ENCODE measurements at places on chromosomes 1 and 21.

DNA sequence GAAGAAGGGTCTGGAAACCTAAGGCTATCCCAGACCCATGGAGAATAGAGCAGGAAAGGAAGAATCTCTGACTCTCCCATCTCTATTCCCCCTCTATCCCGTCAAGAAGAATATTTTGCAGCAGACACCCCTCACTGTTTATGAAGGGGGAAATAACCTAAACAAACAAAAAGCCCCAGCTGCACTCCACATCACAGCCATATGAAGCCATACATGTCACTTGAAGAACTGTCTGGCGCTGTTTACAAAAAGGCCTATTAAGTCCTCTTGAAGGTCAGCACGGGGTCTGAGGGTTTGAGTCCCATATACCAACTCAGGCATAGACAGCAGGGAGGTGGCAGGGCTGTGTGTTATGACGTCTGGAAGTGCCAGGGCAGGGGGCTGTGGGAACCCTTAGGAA lies 31.4 kb downstream of the TRABD2B start:
- no peak for DNase-seq

- no peak for DNase-seq
Measured at GRCh38 chr1:217989510-217989909, 295.6 kb upstream of the RRP15 start.

GRCh38 chr1:43968348-43968948 lies 1.4 kb upstream of the DPH2 start:
- peak; percentile 53 for DNase-seq

DNA sequence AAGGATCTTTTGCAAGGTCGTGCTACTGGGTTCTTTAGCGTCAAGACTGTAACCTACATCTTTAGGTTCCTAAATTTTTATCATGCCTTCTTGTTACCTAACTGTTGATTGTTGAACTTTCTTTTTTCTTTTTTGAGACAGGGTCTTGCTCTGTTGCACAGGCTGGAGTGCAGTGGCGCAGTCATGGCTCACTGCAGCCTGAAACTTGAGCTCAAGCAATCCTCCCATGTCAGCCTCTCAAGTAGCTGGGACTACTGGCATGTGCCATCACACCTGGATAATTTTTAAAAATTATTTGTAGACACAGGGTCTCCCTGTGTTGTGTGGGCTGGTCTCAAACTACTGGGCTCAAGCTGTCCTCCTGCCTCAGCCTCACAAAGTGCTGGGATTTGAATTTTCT lies 52.9 kb downstream of the NFIA start:
- no peak for DNase-seq

- DNase-seq = peak; percentile 49
Measured at GRCh38 chr1:21174654-21175323, 1.9 kb downstream of the EIF4G3 start.

- no peak for DNase-seq
Measured at GRCh38 chr1:1900883-1901640, 10.2 kb upstream of the GNB1 start.

DNA sequence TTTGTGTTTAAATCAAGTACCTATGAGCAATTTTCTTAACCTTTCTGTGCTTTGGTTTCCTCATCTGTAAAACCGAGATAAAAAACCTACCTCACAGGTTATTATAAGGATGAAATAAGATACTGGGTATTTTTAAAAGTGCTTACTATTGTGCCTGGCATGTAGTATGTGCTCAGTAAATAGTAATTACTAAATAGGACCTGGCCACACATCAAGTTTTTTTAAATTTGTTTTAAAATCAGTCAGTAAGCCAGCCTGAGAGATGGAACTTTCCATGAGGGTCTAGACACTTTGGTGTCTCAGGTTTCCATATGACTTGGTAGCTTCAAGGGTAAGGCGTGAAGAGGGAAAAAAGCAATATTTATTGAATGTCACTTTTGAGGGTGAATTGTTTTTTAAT lies 7.0 kb upstream of the ATF3 start:
- no peak for DNase-seq

GRCh38 chr1:151802372-151802771 lies 2.8 kb downstream of the LINGO4 start:
- no peak for DNase-seq

GRCh38 chr21:14913638-14914037 lies 151.2 kb downstream of the NRIP1 start:
- DNase-seq = no peak

DNA sequence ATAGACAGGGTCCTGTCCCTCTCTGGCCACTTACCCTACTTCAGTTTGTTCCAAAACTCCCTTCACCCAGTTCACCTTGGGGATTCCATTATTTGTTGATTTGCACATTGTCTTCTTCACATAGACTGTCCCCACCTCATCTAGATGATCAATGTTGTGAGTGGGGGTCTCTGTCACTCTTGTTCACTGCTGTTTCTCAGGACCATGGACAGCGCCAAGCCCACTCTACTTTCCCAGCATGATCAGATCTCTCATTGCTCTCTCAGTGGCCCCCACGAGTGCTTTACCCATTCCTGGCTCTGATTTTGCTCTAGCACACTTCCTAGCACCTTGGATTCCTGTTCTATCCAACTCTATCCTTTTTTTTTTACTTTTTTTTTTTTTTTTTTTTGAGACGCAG lies 45.4 kb upstream of the IGSF21 start:
- no peak for DNase-seq

- DNase-seq = peak; percentile 39
Measured at GRCh38 chr1:169108863-169109560, 2.5 kb downstream of the ATP1B1 start.

DNA sequence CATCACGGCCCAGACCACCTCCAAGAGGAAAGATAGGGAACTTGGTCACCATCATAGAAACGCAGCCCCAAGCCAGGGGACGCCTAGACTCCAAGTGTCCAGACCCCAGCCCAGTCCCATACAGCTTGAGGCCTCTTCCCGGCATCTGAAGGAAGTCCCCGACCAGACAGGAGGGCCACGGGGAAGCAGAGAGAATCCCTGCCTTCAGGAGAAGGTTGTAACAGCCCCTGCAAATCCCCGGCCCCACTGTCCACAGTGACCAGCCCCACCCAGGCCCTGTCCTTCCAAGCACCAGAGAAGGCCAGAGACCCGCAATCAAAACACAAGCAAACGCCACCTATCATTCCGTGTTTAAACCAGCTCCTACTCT lies 1.7 kb downstream of the SLC19A1 start:
- no peak for DNase-seq

DNA sequence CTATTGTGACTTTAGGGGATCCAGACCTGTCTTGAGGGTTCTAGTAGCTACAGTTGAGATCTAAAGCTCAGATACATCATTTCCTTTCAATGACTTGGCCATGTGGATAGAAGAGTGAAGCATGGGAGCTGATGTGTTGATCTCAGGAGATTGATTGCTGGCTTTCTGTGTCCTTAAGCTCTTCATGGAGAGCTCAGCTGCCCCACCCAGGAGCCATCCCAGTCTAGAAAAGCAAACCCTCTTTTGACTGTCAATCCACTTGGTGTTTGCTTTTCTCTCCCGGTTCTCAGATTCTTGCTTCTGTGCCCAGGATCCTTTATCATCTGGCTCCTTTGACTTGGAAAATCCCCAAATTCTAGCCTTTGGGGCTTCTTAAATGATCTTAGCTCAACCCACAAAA lies 87.2 kb downstream of the ATP1A1 start:
- no peak for DNase-seq

- DNase-seq = no peak
Measured at GRCh38 chr1:60160141-60160540, 86.6 kb upstream of the C1orf87 start.

DNA sequence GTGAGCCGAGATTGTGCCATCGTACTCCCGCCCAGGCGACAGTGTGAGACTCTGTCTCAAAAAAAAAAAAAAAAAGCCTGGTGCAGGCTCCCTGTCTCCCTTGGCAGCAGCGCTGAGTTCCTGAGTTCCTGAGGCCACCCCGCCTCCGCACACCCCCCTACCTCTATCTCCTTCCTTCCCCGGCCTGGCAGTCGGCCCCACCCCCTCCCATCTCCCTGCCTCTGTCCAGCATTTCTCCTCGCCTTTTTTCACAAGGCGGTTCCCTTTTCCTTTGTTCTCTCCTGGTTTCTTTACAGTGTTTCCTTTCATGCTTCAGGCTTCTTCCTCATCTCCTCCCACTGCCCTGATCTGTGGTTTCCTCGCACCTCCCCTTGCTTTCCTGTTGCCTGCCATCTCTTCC lies 2.7 kb downstream of the RORC start:
- DNase-seq = peak; percentile 79

DNA sequence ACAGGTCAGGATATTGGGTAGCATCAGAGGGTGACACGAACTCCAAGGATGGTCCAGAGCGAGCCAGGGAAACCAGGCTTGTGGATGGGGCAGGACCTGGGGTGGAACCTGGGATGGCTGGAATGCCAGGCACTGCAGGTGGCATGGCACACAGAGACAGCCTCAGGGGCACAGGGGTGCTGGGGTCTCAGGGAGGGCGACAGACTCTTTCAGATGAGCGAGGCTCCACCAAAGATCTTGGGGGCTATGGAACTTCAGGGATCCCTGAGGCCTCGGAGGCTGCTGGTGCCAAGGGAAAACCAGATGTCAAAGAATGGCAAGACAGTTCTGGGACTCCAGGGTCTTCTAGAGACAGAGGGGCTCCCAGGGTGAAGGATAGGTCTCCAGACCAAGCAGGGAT lies 21.4 kb downstream of the IGFN1 start:
- DNase-seq = no peak

DNA sequence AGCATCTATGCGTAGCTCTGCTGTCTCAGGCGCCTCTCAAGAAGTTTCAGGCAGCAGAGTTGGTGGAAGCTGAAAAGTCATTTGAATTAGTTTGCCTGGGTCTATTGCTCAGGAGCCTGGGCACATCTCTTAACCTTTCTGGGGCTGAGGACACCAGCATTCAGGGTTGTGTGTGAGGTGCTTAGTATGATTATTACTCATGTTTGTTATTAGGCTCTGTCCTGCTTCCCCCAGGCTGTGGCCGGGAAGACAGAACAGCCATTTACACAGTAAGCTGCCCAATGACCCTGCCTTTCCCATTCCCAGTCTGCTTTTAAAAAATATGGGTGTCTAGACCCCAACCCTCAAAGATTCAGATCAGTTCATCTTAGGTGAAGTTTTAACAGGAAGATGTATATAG lies 53.9 kb upstream of the CACNA1E start:
- no peak for DNase-seq

DNA sequence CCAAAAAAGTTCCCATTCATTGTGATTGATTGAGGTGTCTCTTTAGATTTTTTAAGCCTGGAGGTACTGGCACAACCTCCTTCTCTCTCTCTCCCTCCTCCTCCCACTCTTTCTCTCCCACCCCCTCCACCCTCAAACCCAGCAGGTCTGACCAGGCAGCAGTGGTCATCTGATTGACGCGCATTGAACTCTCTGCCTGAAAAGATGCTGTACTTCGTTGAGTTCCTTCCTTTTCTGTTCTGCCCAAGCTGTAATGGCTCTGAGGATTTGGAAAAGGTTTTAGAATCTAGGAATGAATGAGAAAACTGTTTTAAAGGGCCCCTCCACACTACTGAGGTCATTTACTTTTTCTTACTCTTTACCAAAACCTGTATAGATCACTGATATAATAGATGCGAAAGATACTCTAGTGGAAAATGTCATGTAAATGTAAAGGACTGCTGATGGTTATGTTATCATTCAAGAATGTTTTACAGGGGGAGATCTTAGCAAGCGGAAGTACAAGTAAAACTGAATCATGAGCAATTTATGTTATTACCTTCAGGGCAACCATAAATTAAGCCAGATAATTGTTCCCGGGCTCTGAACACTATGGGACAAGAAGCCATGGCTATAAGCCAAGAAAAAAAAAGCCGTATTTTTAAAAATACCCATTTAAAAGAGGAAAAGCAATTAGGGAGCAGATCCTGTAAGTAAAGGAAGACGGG lies 25.2 kb upstream of the DYRK1A start:
- peak; percentile 45 for DNase-seq

DNA sequence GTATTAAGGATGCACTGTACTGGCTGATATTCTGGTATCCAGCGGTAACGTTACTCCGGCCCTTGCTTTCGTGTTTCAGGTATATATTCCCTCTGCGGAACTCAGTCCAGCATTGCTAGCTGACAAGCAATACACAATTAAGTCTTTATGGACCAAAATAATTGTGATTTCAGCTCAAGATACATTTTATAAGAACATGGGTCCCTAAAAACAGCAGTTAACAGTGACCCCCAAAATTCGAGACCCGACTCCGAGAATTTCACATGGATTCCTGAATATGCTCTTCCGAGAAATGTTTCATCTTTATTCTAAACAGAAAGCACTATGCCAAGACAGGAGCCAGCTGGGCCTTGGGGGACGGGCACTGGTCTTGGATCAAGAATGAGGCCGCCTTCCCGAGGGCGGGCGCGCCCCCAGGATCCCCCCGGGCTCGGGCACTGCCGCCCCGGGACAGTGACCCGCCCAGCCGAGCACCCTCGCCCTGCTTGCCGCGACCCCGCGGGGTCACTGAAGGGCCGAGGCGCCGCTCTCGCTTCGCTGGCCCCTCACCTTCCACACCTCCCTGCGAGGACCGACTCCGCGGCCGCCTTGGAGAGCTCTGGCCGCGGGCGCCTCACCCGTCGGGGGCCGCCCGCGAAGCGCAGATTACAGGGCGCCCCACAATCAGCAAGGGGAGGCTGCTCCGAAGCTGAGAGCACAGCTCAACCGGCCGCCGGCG lies 610 bp downstream of the SCYL3 start:
- DNase-seq = no peak

DNA sequence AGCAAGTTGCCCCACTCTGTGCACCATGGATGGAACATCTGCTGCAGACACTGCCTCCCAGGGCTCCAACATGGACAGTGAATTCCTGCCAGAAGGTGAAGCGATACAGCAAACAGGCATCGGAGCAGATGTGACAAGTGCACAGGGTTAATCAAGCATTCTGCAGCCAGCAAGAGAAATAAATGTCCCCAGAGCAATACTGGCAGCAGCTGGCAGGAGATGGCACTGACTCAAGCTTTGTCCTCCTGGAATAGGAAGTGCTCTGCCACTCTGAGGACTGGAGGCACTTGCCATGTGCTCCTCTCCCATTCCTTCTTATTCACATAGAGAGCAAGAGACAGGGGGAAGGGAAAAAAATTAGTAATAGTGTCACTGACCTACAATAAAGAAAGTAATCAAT lies 402.7 kb upstream of the DAB1 start:
- DNase-seq = no peak

DNA sequence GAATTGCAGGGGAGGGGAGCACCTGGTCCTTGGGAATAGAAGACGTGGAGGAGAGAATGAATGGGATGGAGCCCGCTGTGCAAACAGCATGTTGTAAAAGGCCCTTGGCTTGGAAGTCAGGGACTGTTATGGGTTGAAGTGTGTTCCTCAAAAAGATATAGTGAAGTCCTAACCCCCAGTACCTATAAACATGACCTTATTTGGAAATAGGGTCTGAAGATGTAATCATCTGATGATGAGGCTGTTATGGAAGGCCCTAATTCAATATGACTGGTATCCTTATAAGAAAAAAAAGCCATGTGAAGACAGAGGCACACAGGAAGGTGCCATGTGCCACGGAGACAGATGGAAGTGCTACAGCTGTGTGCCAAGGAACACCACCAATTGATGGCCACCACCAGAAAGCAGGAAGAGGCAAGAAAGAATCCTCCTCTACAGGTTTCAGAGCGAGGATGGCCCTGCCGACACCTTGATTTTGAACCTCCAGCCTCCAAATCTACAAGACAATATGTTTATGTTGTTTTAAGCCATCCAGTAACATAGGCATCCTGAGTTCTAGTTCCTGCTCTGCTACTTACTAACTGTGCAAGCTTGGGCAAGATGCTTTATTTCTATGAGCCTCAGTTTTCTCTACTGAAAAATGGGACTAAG lies 51.2 kb downstream of the LRRN2 start:
- DNase-seq = no peak

GRCh38 chr1:203999618-204000017 lies 73.3 kb upstream of the SOX13 start:
- DNase-seq = no peak

GRCh38 chr1:66493731-66494130 lies 40.2 kb upstream of the SGIP1 start:
- DNase-seq = no peak

GRCh38 chr1:234114648-234115307 lies 210.3 kb downstream of the SLC35F3 start:
- DNase-seq = peak; percentile 3
